ENCODE measurements at places on chromosomes 3 and 15.

DNA sequence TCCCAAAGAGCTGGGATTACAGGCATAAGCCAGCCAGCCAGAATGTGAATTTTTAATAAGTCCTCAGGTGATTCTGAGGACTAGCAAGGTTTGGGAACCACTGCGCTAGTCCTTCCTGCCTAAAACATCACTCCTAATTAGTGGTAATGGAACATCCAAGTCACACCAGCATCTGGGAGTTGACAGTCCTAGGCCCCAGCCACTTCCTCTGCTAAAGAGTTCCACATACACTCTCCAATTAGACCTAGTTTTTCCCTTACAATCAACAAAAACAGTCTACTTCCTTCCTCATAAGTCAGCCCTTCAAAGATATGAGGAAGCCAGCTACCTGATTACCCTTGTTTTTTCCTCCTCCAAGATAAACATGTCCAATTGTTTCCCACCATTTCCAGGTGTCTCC is 78.1 kb downstream of the OXNAD1 start:
- no peak for DNase-seq

DNA sequence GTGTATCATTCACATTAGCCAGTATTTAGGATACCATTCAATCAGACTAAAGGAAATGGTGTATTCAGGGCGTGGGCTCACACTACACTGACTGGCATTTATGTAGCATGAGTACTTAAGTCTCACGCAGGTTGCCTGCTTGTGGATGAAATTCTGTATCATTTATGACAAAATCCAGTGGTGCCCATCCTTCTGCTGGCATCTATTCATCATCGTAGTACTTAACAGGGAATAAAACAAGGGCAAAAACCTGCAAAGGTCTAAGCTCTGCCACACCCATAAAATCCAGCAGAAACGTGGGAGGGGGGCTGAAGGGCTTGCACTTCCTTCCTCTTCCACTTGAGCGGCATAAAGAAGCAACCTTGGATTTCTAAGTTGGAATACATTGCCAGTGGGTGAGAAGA is 2.7 kb downstream of the GAP43 start:
- DNase-seq: no peak

DNA sequence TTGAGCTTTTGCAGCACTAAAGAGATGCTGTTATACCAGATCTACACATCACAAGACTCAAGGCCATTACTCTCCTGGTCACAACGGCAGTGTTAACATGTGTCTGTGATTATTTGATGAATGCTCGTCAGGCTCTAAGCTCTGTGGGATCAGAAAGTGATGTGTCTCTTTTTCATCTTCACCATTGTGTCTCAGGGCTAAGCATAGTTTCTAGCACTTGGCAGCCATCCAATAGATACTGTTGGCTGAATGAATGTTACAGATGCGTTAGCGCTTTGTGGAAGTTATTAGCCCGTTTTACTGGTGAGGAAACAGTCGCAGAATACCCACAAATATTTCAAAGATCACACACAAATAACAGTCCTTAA is 1.2 kb upstream of the FAM81A start:
- DNase-seq: no peak

DNA sequence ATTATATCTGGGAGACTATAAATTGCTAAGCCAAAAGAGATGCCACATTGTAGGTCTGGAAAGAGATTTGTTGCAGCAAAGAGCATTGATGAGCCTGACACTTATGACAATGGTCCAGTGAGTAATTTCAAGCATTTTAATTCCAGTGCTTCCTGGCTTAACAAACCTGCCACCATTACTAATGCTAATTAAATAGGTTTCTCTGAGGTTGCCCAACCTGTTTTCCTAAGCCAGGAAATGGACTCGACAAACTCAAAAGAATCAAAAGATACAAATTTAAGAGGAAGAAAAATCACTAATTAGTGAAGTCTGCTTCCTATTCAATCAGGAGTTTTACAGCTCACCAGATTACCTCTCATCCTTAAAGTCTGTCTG is 36.7 kb upstream of the CTDSPL start:
- no peak for DNase-seq

- DNase-seq: no peak
These were observed 13.4 kb upstream of the INSYN1 start for GRCh38 chr15:73766598-73766997.

GRCh38 chr15:39512643-39513042 is 68.2 kb upstream of the THBS1 start:
- DNase-seq: no peak

- no peak for DNase-seq
These were observed 192.6 kb upstream of the ALCAM start for GRCh38 chr3:105174017-105174615.

DNA sequence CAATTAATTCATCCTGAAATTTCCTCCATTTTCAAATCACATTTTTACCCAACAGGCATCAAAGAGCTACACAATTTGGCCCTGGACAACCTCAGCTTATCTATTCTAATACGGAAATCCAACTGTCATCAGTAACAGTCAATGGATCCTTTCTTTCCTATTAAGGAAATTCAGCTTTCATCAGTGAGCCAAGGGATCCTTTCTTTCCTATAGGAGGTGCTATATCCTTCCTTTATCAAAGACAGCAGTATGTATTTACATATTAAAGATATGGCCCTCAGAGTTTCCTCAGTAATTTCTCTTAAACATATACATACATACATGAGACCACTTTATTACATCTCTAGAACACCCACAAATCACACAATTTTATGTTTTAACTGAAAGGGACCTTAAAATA is 10.1 kb downstream of the DHX36 start:
- DNase-seq: no peak

- DNase-seq: no peak
These were observed 138.0 kb downstream of the FBN1 start for GRCh38 chr15:48507416-48508065.

- DNase-seq: no peak
These were observed 14.5 kb downstream of the H1-8 start for GRCh38 chr3:129557548-129557894.

GRCh38 chr3:119626196-119626595 is 28.5 kb downstream of the PLA1A start:
- no peak for DNase-seq

- DNase-seq: no peak
These were observed 60.2 kb downstream of the SLTM start for GRCh38 chr15:58873267-58873666.

DNA sequence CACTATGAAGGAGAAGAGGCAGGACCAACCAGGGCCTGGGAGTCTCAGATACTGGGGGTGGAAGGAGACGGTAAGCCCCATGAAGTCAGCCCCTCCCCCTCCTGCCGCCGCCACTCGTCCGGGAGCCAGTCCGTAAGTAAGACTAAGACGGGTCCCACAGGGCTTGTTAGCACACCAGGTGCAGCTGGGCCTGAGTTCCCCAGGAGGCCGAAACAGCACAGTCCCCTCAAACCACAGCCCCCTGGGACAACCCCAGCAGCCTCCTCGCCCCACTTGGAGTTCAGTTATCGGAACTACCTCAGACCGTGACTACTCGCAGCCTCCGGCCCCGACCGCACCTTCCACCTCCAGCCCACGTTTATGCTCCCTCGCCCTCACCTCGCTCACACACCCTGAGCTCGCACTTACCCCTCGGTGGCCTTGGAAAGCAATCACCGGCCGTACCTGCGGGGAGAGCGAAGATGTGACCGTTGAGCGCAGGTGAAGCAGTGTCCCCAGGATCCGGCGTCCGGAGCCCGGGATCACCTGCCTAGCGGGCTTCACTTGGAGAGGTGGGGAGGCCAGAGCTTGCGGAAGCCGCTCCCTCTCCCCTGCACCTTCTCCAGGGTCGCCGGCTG is 557 bp downstream of the ELL3 start:
- DNase-seq: no peak

- no peak for DNase-seq
These were observed 108.5 kb downstream of the CYP19A1 start for GRCh38 chr15:51229907-51230330.

All from activated T-cell treated with anti-CD3 and anti-CD28 coated beads for 1 hour (primary cell).